ENCODE measurements at places on chromosomes 4 and X. TPM values are rescaled to one million over a fixed set of nuclear protein-coding genes. Genes with fewer than 3 reads are reported as not detected.

Gene ACSL1
- polyA plus RNA-seq, result 29.6 TPM

Gene ADH1B
- 0.84 TPM for polyA plus RNA-seq

Gene ANTXR2
- polyA plus RNA-seq, result 35.3 TPM

Gene TREX2
- 0.41 TPM for polyA plus RNA-seq

Gene PFKFB1
- polyA plus RNA-seq, result 0.87 TPM

DNA sequence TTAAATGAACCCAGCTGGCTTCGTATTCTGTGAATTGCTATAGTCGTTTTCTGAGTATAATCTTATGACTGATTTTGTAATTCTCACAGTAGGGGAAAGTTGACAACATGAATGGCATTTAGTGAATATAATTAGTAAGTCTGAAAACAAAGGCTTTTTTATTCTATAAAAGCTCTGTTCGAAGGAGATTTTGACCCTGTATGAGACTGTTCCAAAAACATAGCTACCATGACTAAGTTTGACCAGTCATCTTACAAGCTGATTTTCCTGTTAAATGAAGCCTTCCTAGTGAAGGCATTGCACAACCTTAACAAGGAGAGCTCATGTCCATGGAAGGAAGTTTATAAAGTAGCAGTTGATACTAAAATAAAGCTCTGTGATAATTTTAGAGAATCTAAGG is 242.3 kb downstream of the RPA4 start:
- no peak for DNase-seq

DNA sequence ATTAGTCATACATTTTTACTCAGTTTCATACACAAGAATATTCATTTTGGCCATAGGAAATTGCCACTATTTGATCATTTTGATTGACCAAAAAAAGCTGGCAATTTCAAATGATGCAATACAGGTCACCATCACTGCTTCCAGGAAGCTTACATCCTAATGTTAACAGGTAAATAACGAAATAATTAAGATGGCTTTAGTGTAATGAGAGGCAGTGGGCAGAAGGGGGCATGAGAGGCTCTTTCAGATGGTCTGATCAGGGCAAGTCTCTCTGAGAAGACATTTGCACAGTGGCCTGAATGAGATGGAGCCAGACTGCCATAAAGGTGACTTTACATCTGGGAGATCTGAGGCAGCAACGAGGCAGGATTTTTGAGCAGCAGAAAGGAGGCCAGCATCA is 170.7 kb downstream of the SLIT2 start:
- peak; percentile 75 for DNase-seq

DNA sequence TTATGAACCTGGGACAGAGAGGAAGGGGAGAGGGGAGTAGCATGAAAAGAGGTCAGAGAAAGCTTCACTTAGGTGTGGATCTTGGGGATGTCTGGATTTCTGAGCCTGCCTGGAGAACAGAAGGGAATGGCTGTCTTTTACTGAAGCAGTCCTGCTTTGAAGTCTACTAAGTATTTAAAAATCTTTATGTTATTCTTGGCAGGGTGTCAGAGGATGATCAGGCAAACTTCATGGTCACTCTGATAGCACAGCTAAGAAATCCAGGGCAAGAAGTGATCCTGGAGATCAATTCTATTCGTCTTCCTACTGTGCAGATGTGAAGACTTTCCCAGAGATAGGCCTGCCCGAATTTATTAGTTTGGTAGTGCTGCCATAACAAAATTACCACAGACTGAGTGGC is 464.4 kb upstream of the BOD1L1 start:
- DNase-seq, result no peak

- DNase-seq, result no peak
These were observed 28.4 kb downstream of the MAGEB16 start for GRCh38 chrX:35826503-35826902.
